ENCODE measurements at places on chromosomes 12 and 14.

GRCh38 chr14:105383083-105383730 lies 15.1 kb upstream of the TEX22 start:
- DNase-seq = no peak

DNA sequence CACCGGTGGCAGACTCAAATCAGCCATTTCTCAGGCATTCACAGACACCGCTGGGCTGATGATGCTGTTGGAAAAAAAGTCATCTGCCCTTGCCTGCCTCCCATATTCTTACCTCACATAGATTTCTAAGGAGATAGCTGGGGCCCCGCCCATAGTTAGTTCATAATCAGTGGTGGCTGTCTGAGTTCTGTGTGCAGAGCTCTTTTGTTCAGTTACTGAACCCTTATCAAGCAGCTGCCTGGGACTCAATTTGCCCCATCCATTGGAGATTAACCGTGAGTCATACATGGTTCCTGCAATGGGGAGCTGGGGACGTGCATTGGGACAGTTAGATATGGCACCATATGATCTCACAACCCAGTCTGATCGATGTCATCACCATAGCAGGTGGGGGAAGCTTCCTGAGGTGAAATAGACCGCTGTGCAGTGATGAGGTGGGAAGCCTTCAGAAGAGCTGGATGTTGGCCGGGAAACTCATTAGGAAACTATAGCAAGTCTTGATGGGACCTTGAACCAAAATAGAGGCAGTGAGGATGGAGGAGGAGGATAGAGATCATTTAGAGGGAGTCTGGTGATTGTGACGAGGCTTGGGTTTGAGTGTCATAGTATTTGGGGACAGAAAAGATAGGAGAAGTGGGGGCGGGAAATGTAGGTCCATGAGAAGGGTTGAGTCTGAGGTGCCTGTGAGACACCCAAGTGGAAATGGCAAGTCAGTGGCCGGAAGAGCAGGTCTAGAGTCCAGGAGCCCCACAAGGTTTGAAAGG lies 147.8 kb downstream of the GCH1 start:
- no peak for DNase-seq

- DNase-seq = no peak
These were observed 52.9 kb downstream of the SPTB start for GRCh38 chr14:64826845-64827244.

GRCh38 chr12:71686658-71687025 lies 760 bp downstream of the TMEM19 start:
- DNase-seq = no peak

DNA sequence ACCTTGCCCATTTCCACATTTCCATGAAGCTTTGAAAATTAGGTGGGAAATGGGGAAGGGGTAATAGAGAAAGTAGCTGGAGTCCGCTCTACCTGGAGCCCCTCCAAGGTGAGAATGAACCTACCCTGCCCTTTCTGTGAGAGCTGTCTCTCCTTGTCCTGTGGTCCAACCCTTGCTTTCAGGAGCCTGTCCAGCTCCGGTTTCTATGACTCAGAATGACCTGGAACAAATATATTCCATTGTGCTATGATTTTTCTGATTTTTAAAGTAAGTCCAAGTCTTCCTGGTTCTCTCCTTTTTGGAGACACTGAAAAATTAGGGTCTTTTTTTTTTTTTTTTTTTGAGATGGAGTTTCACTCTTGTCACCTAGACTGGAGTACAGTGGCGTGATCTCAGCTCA lies 89.1 kb upstream of the VASH1 start:
- DNase-seq = no peak

DNA sequence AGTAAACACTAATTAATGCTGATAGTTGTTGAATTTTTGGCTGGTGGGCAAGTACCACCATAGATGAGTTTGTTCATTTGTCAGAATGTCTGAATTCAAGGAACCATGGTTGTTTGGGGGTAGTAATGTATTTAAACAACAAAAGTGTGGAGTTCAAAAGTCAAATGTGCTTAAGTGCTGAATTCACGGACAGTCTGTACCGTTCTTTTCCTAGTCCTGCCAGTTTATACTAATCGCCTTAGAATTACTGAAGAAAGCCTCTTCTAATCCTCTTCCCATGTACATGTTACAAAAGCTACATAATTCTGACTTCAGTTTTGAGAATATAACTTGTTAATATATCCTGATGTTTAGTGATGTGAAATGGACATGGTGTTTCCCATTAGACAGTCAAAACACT lies 2.7 kb downstream of the NAA25 start:
- no peak for DNase-seq

GRCh38 chr12:121050725-121051124 lies 11.7 kb upstream of the OASL start:
- DNase-seq = no peak

DNA sequence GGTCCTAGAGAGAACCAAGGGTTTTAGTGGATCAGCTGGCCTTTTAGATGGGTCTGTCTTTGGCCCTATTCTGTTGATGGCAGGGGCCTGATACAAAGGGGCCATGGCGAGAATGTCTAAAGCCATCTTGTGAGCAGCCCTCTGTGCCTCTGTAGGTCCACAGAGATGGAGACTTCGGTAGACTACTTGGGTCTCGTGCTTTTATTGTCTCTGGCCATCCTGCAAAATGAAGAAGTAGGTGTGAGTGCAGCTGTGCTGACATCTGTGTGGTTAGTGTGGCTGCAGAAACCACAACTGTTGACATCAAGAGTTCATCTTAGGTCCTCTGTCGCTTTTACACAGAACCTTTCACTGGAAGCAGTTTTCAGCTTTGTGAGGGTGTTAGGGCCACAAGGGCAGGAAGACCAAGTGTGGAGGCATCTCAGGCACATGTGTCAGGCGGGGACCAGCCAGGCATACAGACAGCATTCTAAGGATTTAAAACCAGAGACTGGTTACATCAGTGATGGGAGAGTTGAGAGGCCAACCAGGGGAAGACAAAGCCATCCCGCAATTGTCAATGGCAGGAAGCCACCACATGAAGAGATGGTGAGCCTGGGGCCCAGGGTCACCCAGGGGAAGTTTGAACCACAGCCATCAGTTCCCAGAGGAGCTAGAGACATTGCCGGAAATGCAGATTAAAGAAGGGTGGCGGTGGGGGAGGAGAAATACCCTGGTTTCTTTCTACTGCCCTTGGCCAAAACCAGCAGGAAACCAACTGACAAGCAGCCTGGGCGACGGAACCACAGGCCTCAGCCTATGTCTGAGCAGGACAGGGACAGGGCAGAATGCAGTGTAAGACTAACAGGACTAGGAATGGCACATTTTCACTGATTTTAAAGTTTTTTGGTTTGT lies 13.0 kb upstream of the TPCN1 start:
- peak; percentile 16 for DNase-seq

GRCh38 chr14:68820119-68820518 lies 27.3 kb upstream of the ZFP36L1 start:
- no peak for DNase-seq

DNA sequence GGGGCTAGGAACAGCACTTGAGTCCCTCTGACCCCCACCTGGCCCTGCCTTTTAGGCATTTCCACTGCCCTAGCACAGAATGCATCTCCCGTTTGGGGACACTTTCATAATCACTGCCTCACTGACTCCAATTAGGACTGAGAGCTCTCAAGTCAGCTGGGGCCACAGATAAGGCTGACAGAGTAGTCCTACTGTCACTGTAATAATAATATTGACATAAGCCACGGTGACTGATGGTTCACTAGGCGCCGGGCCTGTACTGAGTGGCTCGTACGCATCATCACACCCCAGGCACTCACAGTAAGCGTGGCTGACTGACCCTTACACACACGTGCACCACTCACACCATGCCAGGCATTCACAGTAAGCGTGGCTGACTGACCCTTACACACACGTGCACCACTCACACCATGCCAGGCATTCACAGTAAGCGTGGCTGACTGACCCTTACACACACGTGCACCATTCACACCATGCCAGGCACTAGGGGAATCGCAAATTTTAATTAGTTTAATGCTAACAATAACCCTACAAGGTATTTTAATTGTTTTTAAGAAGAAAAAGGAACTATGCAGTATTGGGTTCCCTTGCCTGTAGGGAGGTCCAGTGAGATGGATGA lies 87.7 kb downstream of the CHGA start:
- DNase-seq = no peak

DNA sequence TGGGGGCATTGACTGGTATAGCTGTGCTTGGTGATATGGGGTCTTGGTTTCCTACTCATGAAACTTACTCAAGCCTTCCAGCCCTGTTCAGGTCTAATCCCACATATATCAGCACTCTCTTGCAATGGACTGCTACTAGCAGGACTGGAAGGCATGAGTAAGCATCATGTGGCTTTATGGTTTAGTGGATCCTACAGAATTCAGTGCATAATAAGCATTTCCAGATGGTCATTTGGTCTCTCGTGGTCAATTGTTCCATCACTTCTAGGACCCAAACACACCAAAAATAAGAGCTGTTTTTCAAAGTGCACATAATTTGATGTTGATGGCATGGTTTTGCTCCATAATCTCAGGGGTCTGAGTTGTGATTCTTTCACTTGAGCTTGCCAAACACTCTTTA lies 114.4 kb downstream of the LMNTD1 start:
- no peak for DNase-seq

GRCh38 chr14:21244544-21244943 lies 24.7 kb downstream of the HNRNPC start:
- no peak for DNase-seq

DNA sequence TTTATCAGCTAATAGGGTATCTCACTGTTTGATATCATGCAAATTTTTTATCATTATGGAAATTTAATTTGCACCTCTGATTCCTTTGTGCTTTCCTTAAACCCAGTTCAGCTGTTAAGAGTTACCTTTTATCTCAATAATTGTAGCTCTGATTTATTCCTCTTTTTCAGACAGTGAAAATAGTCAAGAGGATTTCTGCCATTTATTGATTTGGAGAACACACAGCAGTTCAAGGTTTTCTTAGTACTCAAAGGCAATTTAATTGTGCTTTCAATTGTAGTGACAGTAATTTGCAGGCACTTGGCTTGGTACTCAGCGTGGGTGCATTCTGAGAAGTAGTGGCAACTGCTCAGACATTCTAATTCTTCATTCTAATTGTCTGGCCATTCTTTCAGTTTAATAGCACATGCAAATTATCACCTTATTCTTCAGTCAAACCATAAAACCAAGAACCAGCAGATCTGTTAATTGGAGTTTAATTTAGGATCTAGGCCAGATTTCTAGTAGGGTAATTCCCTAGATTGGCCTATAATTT lies 709.3 kb downstream of the RPS29 start:
- no peak for DNase-seq

GRCh38 chr12:64269161-64269560 lies 47.1 kb upstream of the KICS2 start:
- no peak for DNase-seq

- DNase-seq = no peak
These were observed 149.2 kb upstream of the FUT8 start for GRCh38 chr14:65263177-65263788.

DNA sequence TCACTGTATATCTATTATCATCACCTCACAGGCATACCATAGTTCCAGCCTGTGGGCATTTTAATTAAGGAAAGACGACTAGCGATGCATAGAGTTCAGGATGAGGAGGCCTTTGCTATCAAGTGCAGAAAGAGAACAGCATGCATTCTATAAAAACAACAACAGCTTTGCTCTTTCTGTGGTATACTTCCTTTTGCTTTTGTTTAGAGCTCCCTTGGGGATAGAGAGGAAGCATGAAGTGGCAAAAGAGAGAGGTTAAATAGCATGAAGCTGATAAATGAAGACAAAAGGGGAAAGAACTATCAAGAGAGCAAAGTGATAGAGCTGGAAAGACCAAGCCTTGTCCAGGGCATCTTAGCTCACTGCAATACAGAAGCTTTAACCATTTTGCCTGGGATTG lies 23.5 kb downstream of the IFNG-AS1 start:
- no peak for DNase-seq

DNA sequence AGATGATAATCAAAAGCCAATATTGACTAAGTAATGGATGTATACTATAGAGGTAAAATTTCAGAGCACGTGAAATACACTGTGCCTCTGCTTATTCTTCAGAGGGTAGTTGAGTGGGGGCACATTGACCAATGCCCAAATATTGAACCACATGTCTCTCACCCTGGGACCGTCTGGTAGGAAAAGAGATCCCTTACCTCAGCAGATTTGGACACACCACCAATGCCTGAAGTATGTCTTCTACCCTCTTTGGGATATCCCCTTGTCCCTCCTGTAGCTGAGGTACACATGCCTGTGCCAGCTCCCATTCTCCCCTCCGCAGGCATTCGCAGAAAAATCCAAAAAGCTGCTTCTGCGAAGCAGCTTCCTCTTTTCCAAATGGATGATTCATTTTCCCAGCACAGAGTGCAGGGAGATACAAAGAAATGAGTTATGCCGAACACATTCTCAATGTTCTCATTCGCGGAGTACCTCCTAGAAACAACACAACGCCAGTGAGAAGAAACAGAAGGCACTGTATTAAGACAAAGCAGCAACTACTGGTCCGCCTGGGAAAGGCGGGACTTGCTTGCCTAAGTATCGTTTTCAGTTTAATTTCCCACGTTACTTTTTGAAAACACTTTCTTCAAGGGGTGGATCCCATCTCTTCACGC lies 691 bp downstream of the ZFYVE26 start:
- no peak for DNase-seq

DNA sequence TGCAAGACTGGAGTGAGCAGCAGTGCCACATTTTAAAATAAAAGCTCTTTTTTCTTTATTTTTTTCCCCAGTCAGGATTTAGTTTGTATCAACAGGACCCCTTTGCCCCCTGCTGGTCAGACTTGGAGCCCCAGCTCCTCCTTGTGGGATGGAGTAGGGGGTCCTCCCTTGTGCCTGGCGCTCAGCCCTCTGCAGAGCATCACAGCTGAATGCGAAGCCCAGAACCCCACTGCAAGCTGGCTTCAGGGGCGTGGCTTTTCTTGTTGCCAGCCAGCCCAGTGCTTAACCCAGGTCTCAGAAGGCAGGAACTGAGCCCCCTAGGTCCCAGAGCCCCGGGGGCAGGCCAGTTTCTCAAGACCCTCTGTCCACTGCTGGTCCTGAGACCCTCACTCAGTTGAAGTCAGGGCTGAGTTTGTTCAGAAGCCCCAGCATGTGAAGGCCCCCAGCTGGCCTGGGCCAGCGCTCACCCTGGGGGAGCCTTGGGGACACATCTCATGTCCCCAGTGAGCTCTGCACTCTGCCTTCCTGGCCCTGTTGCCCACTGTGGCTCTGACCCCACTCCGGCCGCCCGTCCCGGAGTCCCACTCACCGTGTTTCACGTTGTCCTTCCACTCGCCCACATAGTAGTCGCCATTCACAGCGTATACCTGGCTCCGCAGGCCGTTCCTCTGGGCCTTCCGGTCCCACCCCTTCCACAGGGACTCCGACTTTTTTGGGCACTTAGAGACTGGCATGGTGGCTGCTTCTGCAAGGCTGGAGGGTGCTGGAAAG lies 519 bp downstream of the MORN3 start:
- DNase-seq = no peak

Data from stimulated activated CD8-positive, alpha-beta memory T cell treated with anti-CD3 and anti-CD28 coated beads, Interleukin-7, amount 100 ng/mL, for 24 hours (primary cell).